Stimulated activated CD8-positive, alpha-beta memory T cell treated with anti-CD3 and anti-CD28 coated beads, Interleukin-7, amount 100 ng/mL, for 24 hours (primary cell): ENCODE measurements at places on chromosomes 13 and 19.

GRCh38 chr13:100890645-100891044 lies 216.1 kb upstream of the TMTC4 start:
- no peak for DNase-seq

GRCh38 chr19:45919678-45920077 lies 5.1 kb upstream of the NANOS2 start:
- no peak for DNase-seq

- DNase-seq = no peak
Measured at GRCh38 chr13:77863144-77863543, 55.5 kb downstream of the EDNRB start.

GRCh38 chr19:49981603-49982593 lies 20.9 kb upstream of the SIGLEC11 start:
- DNase-seq = no peak

- no peak for DNase-seq
Measured at GRCh38 chr13:64936879-64937278, 2293.3 kb downstream of the PCDH9 start.

DNA sequence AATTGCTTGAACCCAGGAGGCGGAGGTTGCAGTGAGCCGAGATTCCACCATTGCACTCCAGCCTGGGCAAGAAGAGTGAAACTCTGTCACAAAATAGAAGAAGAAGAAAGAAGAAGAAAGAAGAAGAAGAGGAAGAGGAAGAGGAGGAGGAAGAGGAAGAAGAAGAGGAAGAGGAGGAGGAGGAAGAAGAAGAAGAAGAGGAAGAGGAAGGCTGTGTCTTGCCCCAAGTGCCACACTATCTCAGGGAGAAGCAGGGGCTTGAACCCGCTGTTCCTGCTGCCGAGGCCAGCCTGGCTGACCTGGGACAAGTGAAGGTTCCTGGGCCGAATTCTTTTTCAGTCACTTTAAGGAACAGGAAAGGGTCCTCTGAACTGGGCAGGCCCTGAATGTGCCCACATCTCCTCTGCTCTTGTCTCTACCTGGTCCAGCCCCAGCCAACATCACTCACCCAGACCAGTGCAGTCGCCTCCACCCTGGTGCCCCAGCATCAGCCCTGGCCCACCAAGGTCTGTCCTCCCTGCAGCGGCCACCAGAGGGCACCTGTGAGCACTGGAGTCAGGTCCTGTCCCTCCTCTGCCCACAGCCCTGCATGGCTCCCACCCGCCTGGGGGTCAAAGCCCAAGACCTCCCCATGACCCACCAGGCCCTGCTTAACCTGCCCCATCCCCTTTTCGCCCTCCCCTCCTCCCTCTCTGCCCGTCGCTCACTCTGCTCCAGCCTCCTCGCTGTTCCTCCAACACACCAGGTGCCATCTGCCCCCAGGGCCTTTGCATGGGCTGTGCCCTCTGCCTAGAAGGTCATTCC lies 20.0 kb downstream of the TICAM1 start:
- peak; percentile 92 for DNase-seq

DNA sequence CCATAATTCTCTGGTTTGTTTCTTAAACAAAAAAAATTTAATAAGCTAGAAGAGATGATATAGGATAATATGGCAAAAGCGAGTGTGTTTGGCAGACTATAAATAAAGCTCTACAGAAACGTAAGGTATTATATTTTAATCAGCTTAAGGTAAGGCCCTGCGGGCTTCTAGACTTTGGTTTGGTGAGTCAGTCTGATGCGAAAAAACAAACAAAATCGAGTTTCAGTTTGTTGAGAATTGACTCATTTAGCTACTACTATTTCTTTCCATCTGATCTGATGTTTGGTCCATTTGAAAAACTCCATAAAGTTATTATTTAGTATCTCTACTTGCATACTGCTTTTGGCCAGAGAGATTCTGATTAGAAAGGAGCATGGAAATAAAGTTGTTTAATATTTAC lies 138.0 kb downstream of the MIPEP start:
- no peak for DNase-seq

GRCh38 chr19:10553943-10554381 lies 10.3 kb downstream of the ATG4D start:
- DNase-seq = no peak
